Transverse colon (tissue), 4 donors: ENCODE measurements at places on chromosomes 13 and 19. TPM values are rescaled to one million over a fixed set of nuclear protein-coding genes. Genes with fewer than 3 reads are reported as not detected.

DNA sequence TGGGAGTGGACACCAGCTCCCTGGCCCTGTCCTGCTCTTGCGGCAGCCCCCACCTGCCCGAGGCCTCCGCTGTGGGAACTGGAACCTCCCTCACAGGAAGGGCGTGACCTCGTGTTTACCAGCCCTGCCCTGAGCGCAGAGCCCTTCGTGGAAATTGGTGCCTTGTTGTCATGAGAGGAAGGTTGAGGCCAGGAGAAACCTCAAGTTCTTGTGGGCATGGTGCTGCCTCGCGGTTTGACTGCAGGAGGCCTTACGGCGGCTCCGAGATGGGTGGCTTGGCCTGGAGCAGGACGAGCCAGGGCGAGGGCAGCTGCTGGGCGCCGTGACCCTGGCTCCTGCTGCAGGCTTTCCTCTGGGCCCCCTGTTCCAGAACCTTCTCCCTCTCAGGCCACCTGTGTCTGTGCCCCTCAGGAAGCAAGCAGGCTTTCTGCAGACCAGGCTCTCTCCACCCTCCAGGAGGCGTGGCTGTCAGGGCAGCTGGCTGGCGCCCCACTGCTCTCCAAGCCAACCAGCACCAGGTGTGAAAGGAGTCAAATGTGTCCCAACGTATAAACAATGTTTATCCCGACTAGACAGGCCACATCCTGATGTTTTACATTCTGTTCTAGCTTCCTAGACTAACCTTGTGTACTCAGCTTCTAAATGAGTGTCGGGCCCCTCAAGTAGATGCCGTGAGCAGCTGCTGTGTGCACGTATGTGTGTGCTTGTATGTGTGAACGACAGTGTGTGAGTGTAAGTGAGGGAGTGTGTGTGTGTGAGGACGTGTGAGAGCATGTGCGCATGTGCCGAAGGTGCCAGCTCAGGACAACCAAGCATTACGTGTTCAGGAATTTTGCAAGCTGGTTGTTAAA is 10.4 kb upstream of the RASA3 start:
- H3K27me3 ChIP-seq, result no peaks in the 10 kb centered on the region
- peaks cover 23% of the 10 kb centered on the region for H3K4me1 ChIP-seq
- no peaks in the 10 kb centered on the region for H3K36me3 ChIP-seq
- no peak overlapping the region for H3K4me3 ChIP-seq

DNA sequence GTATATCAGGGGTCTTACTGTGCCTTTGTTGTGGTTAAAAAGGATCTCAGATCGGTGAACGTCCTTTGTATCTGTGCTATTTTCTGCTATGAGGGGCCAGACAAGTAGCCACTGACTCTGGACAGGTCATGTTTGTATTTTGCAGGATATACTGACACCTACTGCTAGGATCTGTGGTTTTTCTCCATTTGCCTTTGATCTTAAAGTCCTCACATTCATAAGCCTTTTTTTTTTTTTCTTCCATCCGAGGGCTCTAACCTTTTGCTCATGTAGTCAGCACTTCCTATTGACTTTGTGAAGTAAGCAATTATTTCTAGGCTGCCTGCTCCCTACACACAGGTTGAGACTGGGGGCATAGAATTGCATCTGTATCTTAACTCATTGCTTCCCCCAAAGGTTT is 106.2 kb downstream of the SLITRK5 start:
- no peaks in the 10 kb centered on the region for H3K36me3 ChIP-seq
- H3K4me1 ChIP-seq, result no peaks in the 10 kb centered on the region
- no peak overlapping the region for H3K27ac ChIP-seq
- H3K27me3 ChIP-seq, result no peaks in the 10 kb centered on the region

GRCh38 chr13:99002172-99002710 is 24.4 kb upstream of the DOCK9 start:
- H3K27me3 ChIP-seq, result no peaks in the 10 kb centered on the region
- no peak overlapping the region for H3K4me3 ChIP-seq
- no peak for DNase-seq
- H3K4me1 ChIP-seq, result peaks cover 39% of the 10 kb centered on the region
- no peak overlapping the region for H3K27ac ChIP-seq

GRCh38 chr19:39974377-39975155 is 3.6 kb downstream of the PSMC4 start:
- H3K27me3 ChIP-seq, result no peaks in the 10 kb centered on the region
- H3K36me3 ChIP-seq, result peaks cover 43% of the 10 kb centered on the region
- no peak overlapping the region for H3K27ac ChIP-seq
- H3K4me1 ChIP-seq, result peaks cover 20% of the 10 kb centered on the region
- H3K4me3 ChIP-seq, result no peak overlapping the region
- DNase-seq, result no peak

DNA sequence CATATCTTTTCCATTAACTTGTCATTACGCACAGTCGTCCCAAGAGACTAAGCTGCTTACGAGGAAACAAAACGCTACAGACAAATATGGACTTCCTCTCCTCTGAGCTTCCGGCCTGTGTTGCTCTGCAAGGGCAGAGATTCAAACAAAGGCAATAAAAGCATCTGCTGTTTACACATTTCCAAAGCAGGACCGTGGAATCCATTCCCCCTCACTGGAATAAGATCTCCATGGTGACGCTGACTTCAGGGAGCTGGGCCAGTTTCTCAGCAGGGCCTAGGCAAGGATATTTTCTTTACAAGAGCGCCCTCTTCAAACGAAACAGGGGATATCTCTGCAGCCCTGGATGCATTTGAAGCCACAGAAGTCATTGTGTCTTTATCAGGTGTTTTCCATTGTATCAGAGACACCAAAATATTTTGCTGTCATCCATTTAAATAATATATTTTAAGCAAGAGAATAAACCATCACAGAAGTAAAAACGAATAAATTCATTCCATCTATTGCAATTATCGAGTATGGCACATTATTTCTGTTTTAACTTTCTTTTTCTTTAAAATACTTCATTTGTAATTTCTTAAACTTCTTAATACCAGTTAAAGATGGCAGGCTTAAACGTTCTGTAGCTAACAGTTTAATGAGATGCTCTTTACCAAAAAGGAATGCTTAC is 177.5 kb downstream of the DCLK1 start:
- no peaks in the 10 kb centered on the region for H3K36me3 ChIP-seq
- DNase-seq, result peak; percentile 49
- no peaks in the 10 kb centered on the region for H3K4me1 ChIP-seq
- H3K4me3 ChIP-seq, result no peak overlapping the region

- no peak overlapping the region for H3K27ac ChIP-seq
- H3K4me1 ChIP-seq, result no peaks in the 10 kb centered on the region
- DNase-seq, result no peak
- no peak overlapping the region for H3K4me3 ChIP-seq
- no peaks in the 10 kb centered on the region for H3K36me3 ChIP-seq
- H3K27me3 ChIP-seq, result no peaks in the 10 kb centered on the region
Measured at GRCh38 chr13:65292488-65292901, 1937.6 kb downstream of the PCDH9 start.

DNA sequence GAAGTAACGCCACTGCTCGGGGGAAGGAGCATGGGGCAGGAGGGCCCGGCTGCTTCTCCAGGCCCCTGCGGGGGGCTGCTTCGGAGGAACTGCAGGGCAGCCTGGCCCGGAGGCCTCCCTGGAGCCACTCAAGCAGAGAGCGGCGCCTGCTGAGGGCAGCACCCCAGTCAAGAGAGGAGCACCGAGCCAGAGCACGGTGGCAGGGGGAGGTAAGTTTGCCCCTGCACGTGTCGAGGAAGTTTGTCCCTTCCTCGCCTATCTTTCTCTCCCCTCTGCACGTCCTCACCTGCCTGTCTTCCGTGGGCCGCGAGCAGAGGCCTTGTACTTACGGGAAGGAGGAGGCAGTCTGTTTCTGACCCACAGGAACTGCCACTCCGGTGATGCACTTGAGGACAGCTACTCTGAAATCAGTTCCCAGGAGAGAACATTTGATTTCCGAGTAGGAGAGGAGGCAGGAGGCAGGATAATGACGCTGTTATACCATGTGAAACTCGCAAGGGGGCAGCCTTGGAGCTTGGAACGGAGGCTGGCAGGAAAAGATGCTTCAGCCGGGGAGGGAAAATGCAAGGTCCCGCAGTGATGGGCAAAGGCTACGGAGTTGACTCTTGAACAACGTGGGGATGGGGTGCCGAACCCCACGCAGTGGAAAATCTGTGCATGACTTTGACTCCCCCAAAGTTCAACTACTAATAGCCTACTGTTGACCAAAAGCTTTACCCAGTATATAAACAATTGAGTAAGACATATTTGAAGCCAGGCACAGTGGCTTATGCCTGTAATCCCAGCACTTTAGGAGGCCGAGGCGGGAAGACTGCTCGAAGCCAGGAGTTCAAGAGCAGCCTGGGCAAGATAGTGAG is 5.0 kb downstream of the FFAR1 start:
- peak; percentile 73 for DNase-seq
- no peak overlapping the region for H3K27ac ChIP-seq
- H3K4me3 ChIP-seq, result no peak overlapping the region
- H3K4me1 ChIP-seq, result no peaks in the 10 kb centered on the region
- H3K27me3 ChIP-seq, result no peaks in the 10 kb centered on the region

DNA sequence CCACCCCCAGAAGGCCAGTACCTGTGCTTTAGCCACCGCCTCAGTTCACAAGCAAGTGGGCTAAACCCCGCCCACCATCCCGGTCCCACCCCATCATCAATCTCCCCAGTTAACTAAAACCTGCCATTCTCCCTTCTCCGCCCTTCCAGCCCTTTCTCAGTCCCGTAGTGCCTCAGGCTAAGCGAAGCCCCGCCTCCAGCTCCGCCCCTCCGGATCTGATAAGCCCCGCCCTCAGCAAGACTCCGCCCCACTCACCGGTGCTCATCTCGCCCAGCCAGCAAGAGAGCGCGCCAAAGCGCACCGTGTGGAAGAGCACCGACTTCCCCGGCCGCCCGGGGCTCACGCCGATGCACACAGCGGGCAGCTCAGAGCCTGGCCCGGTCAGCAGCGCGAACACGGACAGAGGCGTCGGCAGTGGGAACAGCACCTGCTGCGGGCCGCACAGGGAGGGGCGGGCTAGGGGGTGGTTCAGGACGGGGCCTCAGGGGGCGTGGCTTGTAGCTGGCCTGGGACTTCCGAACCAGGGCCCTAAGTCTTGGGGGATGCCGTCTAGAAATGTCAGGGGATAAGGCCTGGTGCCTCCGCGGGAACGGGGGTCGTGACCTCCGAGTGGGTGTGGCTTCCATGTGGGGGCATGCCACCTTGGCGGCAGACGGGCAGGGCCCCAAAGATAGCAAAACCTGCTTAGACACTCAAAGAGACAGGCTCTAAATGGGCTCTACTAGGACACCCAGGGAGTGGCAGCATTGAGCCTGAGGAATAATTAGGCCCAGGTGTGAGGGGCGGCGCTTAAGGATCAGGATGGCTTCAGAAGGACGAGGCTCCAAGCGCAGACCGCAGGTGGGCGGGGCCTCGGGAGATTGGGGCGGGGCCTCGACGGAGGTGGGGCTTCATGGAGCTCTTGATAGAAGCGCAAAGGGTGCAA is 21.4 kb downstream of the MAP4K1 start:
- DNase-seq, result peak; percentile 52
- no peak overlapping the region for H3K4me3 ChIP-seq
- H3K27ac ChIP-seq, result no peak overlapping the region
- H3K4me1 ChIP-seq, result peaks cover 3% of the 10 kb centered on the region
- H3K36me3 ChIP-seq, result no peaks in the 10 kb centered on the region

DNA sequence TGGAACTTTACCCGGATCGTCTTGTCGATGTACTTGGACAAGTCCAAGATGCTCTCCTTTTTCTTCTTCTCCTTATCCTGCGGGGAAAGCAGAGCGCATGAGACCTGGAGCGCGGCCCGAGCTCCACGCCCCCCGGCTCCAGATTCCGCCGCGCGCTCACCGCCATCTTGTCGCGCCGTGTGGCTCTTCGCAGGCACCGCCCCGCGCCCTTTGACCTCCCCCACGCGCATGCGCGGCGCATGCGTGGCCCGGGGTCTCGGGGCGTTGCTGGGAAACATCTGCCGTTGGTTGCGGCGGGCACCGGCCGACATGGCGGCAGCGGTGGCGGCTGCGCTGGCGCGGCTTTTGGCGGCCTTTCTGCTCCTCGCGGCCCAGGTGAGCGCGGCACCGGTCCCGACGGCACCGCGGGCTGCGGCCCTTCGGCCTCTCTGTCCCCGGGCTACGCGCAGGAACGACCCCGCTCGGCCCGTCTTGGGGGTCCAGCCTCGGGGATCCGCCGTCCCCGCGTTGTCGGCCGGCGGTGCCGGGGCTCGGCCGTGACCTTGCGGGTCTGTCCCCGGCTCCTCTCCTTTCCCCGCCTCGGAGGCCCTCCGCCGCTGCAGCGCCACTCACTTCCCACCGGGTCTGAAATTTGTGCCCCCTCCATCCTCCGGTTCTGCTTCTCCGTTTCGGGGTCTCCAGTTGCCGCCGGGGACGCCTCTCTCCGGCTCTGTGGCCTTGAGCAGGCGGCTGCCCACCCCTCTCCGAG is at the start of the genes LSM7 and SPPL2B:
TSS of gene LSM7 (minus strand) at position 186 of the 748 bp plus-strand sequence. CDS start at position 166, 20 bp downstream.
TSS of gene SPPL2B (plus strand) at position 284 of the 748 bp plus-strand sequence. CDS start at position 310, 26 bp downstream.
- H3K36me3 ChIP-seq, result peaks cover 3% of the 10 kb centered on the region
- no peaks in the 10 kb centered on the region for H3K27me3 ChIP-seq
- H3K4me1 ChIP-seq, result peaks cover 58% of the 10 kb centered on the region
- peak; percentile 93 for DNase-seq
- H3K27ac ChIP-seq, result peak within 1 kb of the TSS; percentile 94

- DNase-seq, result peak; percentile 31
- no peak overlapping the region for H3K4me3 ChIP-seq
- no peaks in the 10 kb centered on the region for H3K27me3 ChIP-seq
- no peak overlapping the region for H3K27ac ChIP-seq
- no peaks in the 10 kb centered on the region for H3K36me3 ChIP-seq
- no peaks in the 10 kb centered on the region for H3K4me1 ChIP-seq
Measured at GRCh38 chr13:39616087-39616694, 13.2 kb upstream of the LHFPL6 start.

DNA sequence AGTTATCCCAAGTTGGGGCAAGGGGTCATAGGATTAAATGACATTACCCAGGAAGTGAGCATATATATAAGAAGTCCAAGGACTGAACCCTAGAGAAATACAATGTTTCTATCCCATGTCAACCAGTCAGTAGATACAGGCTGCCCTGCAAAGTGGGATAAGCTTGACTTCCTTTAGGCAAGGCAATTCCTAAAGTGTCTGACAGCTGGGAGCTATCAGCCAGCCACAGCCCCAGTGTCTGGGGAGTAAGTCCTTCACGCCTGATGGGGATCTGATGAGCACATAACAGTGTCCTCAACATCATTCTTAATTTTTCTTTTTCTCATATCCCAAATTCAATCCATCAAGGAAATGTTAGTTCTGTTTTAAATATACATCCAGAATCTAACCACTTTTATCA is 54.1 kb downstream of the DNAJC15 start:
- H3K4me3 ChIP-seq, result no peak overlapping the region
- DNase-seq, result no peak
- H3K27ac ChIP-seq, result no peak overlapping the region
- H3K27me3 ChIP-seq, result no peaks in the 10 kb centered on the region
- H3K4me1 ChIP-seq, result peaks cover 24% of the 10 kb centered on the region

DNA sequence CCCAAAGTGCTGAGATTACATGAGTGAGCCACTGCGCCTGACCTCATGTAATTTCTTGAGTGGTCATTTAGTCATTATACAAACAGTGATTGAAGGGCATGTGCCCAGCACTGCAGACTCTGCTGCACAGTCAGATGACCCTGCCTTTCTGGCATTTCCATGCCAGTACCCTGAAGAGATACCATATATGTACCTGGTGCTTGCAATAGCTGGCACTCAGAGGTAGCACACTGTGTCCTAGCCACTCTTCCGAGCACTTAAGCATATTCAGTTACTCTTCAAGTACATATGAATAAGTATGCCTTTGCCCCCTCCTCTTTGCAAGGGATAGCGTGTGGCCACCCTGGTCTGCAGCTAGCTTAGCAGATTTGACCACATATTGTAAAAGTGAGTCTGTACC is 15.5 kb downstream of the STX10 start:
- no peaks in the 10 kb centered on the region for H3K36me3 ChIP-seq
- H3K27me3 ChIP-seq, result no peaks in the 10 kb centered on the region
- DNase-seq, result no peak
- no peak overlapping the region for H3K4me3 ChIP-seq
- H3K27ac ChIP-seq, result no peak overlapping the region
- no peaks in the 10 kb centered on the region for H3K4me1 ChIP-seq

Gene ZNF419
- 3.7 TPM for total RNA-seq

Gene MZF1
- 113 TPM for total RNA-seq

Gene IFNL4
- not detected for total RNA-seq

Gene CDC37
- 125 TPM for total RNA-seq

Gene URI1
- 28.1 TPM for total RNA-seq

Gene PGLYRP2
- total RNA-seq, result not detected

Gene CEBPA
- total RNA-seq, result 82.3 TPM
